ENCODE measurements at places on chromosomes 4 and X. TPM values are rescaled to one million over a fixed set of nuclear protein-coding genes. Genes with fewer than 3 reads are reported as not detected.

The WDFY3 gene
- 72.7 TPM for total RNA-seq

The PRDX4 gene
- 219 TPM for total RNA-seq

The ING2 gene
- 8.9 TPM for total RNA-seq

The AFM gene
- total RNA-seq: not detected

The GASK1B gene
- total RNA-seq: 77.5 TPM

The TMSB15B gene
- 9.9 TPM for total RNA-seq

The DGKK gene
- total RNA-seq: not detected

The UPF3B gene
- 1.8 TPM for total RNA-seq

The SMR3B gene
- not detected for total RNA-seq

The MAGEA1 gene
- total RNA-seq: not detected

The CTAG1A gene
- not detected for total RNA-seq

All from smooth muscle cell of trachea (primary cell).